Spleen (tissue), 13 donors: ENCODE measurements at places on chromosomes 7 and 10. TPM values are rescaled to one million over a fixed set of nuclear protein-coding genes. Genes with fewer than 3 reads are reported as not detected.

- no peak for DNase-seq
These were observed 90.1 kb downstream of the UBE2H start for GRCh38 chr7:129862682-129863081.

C10orf105 gene
- 4.2 TPM for total RNA-seq

GRCh38 chr10:81013771-81014170 is 476.1 kb downstream of the SH2D4B start:
- no peak for DNase-seq

GRCh38 chr7:108809356-108809755 is 239.7 kb downstream of the DNAJB9 start:
- no peak for DNase-seq

GRCh38 chr7:74183653-74184450 is 9.7 kb downstream of the EIF4H start:
- DNase-seq: no peak

- no peak for DNase-seq
These were observed 128.8 kb downstream of the SDHAF3 start for GRCh38 chr7:97246317-97246716.

GRCh38 chr7:32670110-32671025 is 175.1 kb downstream of the AVL9 start:
- DNase-seq: no peak

- DNase-seq: no peak
These were observed 14.0 kb downstream of the KMT2E start for GRCh38 chr7:105028004-105028403.

GRCh38 chr10:112741830-112742402 is 208.1 kb upstream of the TCF7L2 start:
- DNase-seq: no peak

DNA sequence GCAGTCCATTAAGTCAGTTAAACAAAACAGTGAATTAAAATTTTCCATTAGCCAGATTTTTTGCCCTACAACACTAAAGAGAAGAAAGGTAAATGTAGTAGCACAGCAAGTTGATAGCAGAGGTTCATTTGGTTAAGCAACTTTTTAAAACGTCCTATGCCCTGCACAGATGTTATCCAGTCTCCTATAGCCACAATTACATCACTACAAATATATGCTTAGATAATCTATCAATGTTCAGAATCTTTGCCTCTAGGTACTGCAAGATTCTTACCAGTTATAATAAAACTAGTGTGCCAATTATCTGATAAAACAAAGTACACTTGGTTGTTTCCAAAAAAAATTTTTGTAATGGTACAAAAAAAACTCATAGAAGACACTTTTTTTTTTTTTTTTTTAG is 175.5 kb upstream of the MYO3A start:
- no peak for DNase-seq

GRCh38 chr7:6165075-6165474 is 107.3 kb downstream of the CYTH3 start:
- no peak for DNase-seq

DNA sequence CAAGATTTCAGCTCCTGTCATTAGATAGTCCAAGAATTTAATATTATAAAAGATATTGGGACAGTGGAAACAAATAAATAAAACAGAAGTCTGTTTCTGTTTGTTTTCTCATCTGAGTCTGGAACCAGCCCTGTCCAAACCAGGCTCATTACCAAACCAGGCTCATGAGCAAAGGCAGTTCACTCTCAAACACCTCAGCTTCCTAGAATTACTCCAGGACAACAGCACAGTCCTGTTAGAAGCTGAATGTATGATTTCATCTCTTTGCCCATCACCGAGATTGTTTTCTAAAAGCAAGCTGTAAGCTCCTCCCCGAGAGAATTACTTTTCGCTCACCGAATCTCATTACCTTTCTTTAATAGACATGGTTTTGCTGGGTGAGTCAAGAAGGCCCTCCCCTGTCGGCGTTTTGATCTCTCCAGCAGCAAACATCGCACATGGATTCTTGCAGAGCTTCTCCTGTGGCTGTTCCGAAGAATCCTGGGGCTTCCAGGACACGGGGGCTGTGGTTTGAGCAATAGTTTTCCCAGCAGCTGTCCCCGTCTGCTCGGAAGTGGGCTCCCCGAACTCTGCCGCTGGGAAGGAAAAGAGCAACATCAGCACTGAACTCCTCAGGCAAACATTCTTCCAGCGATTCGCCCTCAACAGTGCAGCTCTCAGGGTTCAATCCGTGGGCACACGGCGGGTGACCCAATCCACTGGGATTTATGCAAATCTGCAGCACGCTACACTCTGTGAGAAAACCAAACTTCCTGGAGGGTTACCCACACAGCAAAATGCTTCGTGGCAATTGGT is 112.5 kb downstream of the SVIL start:
- DNase-seq: no peak

DNA sequence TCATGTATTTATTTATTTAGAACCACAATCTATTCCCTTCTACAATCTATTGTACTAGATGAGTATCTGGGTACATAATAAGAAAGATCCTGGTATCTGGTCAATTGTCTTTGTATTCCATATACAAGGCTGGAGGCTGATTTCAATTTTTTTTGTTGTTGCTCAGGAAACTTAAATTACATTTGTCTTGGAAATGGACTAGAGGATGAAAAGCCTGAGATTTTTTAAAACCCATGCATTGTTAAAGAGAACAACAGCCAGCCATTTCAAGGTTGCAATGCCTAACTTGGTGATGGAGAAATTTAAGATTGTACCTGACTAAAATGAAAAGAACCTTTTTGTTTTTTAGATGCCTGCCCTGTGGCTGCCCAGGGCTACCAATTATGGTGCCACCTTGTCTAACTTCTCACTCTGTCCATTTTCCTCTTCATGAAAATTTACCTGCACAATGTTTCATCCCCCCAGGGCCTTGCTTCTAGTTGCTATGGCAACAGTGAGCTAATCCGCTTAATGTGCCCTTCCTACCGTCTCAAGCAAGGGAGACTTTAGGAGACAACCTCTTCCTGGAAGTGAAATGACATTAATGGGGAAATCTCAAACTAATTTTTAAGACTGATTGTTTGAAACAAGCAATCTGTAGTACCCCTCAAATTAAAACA is 203.7 kb upstream of the PHYHIPL start:
- DNase-seq: no peak

GRCh38 chr7:54390565-54390964 is 151.6 kb upstream of the VSTM2A start:
- DNase-seq: no peak

GRCh38 chr7:27123007-27123476 is 7.5 kb downstream of the HOXA4 start:
- DNase-seq: no peak

PAPSS2 gene
- 13.9 TPM for total RNA-seq

DNA sequence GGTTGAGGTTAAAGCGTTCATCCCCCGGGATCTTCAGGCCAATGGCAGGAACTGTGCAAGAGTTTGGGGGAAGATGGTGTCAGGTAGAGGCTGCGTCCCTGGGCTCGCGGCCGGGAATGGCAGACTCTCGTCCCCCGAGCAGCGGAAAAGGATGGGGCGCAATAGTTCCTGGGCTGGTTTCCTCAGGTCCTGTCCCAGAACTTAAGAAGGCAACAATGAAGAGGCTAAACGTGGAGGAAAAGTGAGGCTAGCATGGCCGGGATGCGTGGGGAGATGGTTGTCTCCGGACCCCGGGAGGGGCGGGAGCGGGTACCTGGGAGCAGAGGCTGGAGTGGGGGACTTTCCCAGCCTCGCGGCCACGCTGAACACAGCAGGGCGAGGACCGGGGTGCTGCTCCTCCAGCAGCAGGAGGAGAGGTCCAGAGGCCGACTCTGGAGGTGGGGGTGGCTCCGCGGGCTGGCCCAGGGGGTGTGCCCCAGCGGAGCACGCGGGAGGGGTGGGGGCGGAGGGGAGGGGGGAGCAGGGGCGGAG is 882 bp downstream of the IRF5 start:
- peak; percentile 88 for DNase-seq

SPDYE16 gene
- total RNA-seq: 0.77 TPM

DNA sequence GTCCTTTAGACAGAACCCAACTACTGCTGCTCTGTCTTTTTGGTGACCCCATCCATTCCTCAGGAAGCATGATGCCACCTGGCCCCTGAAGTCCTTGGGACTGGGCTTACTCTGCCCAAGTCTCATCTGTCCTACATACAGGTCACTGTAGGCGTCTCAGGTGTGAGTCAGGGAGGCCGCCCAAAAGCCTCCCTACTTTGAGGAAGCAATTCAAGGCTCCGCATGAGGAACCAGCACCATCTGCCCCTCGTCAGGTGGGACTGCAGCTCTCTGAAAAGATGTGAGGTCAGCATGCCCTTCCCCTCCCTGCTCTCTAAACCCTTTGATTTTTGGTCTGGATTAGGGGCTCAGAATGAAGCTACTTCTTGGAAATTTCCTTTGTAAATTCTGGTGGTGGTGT is 354.8 kb downstream of the CXCL12 start:
- DNase-seq: no peak

DNA sequence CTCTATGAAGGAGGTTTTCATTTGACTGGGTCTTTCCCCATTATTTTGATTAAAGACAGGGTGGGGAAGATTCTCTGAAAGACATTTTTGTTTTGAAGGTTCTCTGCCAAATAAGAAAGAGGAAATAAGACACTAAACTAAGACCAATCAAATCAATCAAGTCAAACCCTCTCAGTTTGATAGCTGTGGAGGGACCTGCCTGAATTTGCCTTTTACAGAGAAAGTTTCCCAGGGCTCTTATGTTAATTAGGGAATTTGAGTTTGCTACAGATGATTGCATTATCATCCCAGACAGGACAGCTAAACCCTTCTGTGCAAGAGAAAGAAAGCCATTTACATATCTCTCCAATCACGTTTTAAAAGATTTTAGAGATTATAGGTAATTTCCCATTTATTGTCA is 80.0 kb downstream of the CSTF2T start:
- no peak for DNase-seq
